Activated naive CD4-positive, alpha-beta T cell treated with anti-CD3 and anti-CD28 coated beads for 36 hours (primary cell): ENCODE measurements at places on chromosomes 1 and 21. TPM values are rescaled to one million over a fixed set of nuclear protein-coding genes. Genes with fewer than 3 reads are reported as not detected.
A peak's percentile ranks its signal among the peaks of the same experiment; 100 is the strongest.

DNA sequence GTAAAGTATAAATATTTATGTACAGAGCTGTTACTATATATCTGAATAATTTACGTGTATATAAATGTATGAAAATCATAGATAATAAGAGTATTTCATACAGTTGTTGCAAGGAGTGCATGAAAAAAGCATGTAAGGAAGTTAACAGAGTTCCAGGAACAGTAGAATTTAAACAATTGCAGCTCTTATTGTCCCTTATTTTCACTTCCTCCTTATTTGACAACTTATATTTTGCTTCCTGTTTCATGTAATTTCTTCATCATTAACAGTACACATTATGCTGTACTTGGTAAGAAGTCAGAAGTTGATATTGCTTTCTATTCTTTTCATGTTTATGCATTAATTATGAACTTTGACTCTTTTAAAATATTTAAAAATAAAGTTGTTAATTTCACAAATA, 681.5 kb downstream of the LRRIQ3 start:
- no peaks in the 10 kb centered on the region for H3K27me3 ChIP-seq
- H3K36me3 ChIP-seq, result no peaks in the 10 kb centered on the region
- H3K4me1 ChIP-seq, result no peaks in the 10 kb centered on the region
- no peak overlapping the region for H3K4me3 ChIP-seq

GRCh38 chr1:230905733-230906132, 37.4 kb upstream of the C1orf198 start:
- H3K36me3 ChIP-seq, result peaks cover 22% of the 10 kb centered on the region
- peak overlapping the region; percentile 3 for H3K27ac ChIP-seq
- no peak for DNase-seq
- no peaks in the 10 kb centered on the region for H3K27me3 ChIP-seq
- H3K4me1 ChIP-seq, result no peaks in the 10 kb centered on the region

- no peak for DNase-seq
- no peak overlapping the region for H3K4me3 ChIP-seq
- peaks cover 31% of the 10 kb centered on the region for H3K36me3 ChIP-seq
- no peaks in the 10 kb centered on the region for H3K27me3 ChIP-seq
- peaks cover 7% of the 10 kb centered on the region for H3K4me1 ChIP-seq
- H3K27ac ChIP-seq, result no peak overlapping the region
Observed at GRCh38 chr1:111462370-111463028, 11.3 kb upstream of the C1orf162 start.

DNA sequence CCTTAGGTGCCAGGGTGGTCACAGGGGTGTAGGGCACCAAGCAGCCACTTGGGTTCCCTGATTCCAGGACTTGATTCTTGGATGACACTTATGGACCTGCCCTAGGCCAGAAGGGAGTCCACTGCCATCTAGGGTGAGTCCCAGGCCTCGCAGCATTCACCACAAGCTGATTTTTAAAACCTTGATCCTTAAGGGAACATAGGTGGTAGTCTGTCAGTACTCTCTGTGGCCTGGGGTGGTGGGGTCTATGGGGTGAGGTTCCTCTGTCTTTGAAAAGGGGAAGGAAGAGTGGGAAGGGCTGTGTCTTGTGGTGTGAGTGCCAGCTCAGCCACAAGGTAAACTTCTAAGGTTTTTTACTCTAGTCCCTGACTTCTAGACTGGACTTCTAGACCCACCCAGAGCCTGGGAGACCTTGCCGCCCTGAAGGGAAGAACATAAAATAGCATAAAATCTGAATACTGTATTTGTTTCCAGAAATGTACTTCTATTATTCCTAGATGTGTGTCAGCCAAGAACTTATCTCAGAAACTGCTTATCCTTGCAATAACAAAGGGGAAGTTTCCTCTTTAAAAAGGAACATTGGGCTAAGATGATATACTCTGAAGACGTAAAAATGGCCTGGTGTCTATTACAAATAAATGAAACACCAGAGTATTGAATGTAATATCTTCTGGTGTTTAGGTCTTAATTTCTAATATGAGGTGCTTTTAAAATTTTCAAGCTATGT, 757.3 kb downstream of the LTN1 start:
- no peaks in the 10 kb centered on the region for H3K4me1 ChIP-seq
- peaks cover 5% of the 10 kb centered on the region for H3K27me3 ChIP-seq
- no peak overlapping the region for H3K27ac ChIP-seq
- H3K36me3 ChIP-seq, result no peaks in the 10 kb centered on the region
- DNase-seq, result no peak

- H3K4me3 ChIP-seq, result no peak overlapping the region
- H3K4me1 ChIP-seq, result peaks cover 92% of the 10 kb centered on the region
- peak overlapping the region; percentile 81 for H3K27ac ChIP-seq
- no peak for DNase-seq
Observed at GRCh38 chr1:109499081-109499480, 5.2 kb downstream of the CYB561D1 start.

GRCh38 chr1:1306661-1307260, 969 bp downstream of the ACAP3 start:
- no peaks in the 10 kb centered on the region for H3K27me3 ChIP-seq
- peak overlapping the region; percentile 78 for H3K4me3 ChIP-seq
- no peak for DNase-seq
- no peak overlapping the region for H3K27ac ChIP-seq

DNA sequence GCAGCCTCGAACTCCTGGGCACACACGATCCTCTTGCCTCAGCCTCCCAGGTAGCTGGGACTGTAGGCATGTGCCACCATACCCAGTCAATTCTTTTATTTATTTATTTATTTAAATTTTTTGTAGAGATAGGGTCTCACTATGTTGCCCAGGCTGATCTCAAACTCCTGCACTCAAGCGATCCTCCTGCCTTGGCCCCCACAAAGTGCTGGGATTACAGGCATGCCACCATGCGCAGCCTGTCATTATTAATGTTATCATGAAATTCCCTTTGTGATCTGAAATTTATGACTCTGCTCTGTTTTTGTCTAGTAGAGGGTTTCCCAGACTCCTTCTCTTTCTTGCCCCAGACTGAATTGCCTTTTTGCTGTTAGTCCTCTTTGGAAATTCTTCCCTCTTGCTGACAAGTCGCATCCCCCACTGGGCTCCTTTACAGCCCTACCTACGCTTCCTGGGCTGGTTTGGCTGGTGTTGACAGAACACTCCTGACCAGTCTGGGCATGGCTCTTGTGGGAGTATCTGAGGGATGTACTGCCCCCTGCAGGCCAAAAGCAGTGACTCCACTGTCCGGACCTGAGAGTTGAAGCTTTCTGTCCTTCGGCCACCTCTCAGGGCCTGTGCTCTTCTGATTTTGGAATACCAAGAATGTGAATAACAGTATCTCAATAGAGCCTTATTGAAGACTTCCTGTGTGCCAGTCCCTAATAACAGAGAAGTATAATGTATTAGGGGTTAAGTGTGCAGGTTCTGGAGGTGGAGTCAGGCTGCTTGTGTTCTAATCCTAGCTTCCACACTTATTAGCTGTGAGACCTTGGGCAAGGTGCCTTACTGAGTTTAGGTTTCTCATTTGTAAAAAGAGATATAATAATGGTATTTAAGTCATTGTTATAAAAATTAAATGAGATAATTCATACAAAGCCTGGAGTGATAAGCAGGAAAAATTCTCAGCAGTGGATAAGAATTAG, 28.2 kb downstream of the TCEANC2 start:
- H3K4me3 ChIP-seq, result no peak overlapping the region
- peak; percentile 77 for DNase-seq
- peaks cover 5% of the 10 kb centered on the region for H3K4me1 ChIP-seq
- H3K36me3 ChIP-seq, result no peaks in the 10 kb centered on the region
- H3K27me3 ChIP-seq, result no peaks in the 10 kb centered on the region

GRCh38 chr1:91778964-91779363, 107.0 kb downstream of the TGFBR3 start:
- H3K27ac ChIP-seq, result no peak overlapping the region
- no peak overlapping the region for H3K4me3 ChIP-seq
- H3K36me3 ChIP-seq, result peaks cover 7% of the 10 kb centered on the region

DNA sequence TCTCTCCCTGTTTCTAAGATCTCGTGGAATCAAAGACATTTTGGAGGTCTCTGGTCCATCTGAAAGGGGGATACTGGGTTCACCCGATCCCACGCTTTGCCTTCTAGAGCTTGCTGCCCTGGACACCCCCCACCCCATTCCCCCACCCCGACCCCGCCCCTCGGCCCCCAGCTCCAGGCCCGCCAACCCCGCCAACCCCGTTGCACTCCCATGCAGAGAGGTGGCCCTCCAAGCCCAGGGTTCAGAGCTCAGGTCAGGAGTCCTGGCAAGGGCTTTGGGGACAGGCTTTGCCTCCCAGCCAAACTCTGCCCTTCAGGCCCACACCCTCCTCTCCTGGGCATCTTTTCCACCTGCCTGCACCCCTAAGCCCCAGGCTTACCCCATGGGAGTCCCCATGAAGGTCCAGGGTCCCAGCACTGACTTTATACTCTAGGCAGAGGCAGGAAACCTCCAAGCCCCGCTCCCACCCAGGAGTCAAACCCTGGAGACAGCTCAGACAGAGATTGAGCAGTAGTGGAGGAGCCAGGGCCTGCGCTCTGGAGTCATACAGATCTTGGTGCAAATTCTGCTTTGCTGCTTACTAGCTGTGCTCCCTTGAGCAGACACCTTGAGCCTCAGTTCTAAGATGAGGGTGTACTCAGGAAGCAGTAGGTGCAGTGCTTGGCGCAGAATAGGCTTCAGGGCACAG, 155.9 kb downstream of the FOXD2 start:
- H3K36me3 ChIP-seq, result no peaks in the 10 kb centered on the region
- H3K27ac ChIP-seq, result no peak overlapping the region
- peaks cover 19% of the 10 kb centered on the region for H3K27me3 ChIP-seq

GRCh38 chr1:214031267-214031650, 43.5 kb downstream of the PROX1 start:
- no peaks in the 10 kb centered on the region for H3K4me1 ChIP-seq
- H3K4me3 ChIP-seq, result no peak overlapping the region

- H3K4me3 ChIP-seq, result no peak overlapping the region
- H3K4me1 ChIP-seq, result peaks cover 5% of the 10 kb centered on the region
- H3K27me3 ChIP-seq, result peaks cover 13% of the 10 kb centered on the region
- no peaks in the 10 kb centered on the region for H3K36me3 ChIP-seq
- no peak for DNase-seq
- H3K27ac ChIP-seq, result no peak overlapping the region
Observed at GRCh38 chr1:156854634-156855033, 4.3 kb downstream of the INSRR start.

DNA sequence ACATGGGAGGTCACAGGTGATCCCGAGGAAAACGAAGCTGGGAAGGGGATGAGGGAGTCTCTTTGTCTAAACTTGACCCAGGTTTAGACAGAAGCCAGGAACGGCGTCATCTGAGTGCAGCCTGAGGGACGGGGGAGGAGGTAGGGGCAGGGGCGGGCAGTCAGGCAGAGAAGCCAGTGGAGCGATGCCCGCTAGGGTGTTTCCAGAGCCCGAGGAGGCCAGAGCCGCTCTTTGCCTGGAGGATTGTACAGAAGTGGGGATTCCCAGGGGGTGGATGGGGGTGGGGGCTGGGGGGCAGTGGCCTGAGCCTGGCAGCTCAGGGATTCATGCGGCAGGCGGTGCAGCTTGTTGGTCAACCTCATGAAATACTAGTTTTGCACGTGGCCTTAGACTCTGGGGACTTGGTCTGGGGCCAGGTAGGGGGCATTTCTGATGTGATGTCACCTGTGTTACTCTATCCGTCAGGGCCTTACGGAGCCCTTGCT, 58.4 kb downstream of the VPS26C start:
- no peaks in the 10 kb centered on the region for H3K27me3 ChIP-seq
- DNase-seq, result no peak
- H3K4me3 ChIP-seq, result no peak overlapping the region
- peaks cover 17% of the 10 kb centered on the region for H3K4me1 ChIP-seq
- H3K36me3 ChIP-seq, result peaks cover 4% of the 10 kb centered on the region
- H3K27ac ChIP-seq, result no peak overlapping the region

- H3K27ac ChIP-seq, result no peak overlapping the region
- H3K36me3 ChIP-seq, result no peaks in the 10 kb centered on the region
- H3K27me3 ChIP-seq, result peaks cover 12% of the 10 kb centered on the region
- no peaks in the 10 kb centered on the region for H3K4me1 ChIP-seq
Observed at GRCh38 chr1:18807334-18808063, 52.0 kb downstream of the TAS1R2 start.

DNA sequence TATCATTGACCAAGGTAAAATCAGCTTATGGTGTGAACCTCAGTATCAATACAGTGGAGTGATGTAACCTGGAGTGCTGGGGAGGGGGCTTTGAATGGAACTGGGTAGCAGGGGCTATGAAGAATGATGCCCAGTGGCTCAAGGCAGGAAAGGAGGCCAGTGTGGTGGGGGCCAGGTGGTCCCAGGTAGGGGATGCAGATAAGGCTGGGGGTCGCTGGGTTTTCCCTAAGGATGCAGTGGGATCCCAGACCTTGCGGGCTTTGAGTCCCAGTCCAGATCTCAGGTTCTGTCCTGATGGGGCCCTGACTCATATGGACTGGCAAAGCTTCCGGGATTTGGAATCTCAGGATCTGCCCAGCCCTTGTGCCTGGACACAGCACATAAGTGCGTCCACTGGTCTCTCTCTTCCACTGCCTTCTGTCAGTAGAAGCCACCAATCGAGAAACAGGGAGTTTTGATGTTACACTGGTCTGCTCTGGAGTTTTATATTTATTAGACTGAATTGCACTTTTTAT, 52.0 kb downstream of the S100B start:
- no peak overlapping the region for H3K4me3 ChIP-seq
- peaks cover 15% of the 10 kb centered on the region for H3K36me3 ChIP-seq
- peak overlapping the region; percentile 77 for H3K27ac ChIP-seq

Gene NBPF4
- not detected for total RNA-seq

Gene CDK11A
- total RNA-seq, result 60.3 TPM

Gene PFKL
- total RNA-seq, result 171 TPM

Gene AMY1B
- total RNA-seq, result not detected
